Erythroblast (primary cell): ENCODE measurements at places on chromosomes 5 and 9.

DNA sequence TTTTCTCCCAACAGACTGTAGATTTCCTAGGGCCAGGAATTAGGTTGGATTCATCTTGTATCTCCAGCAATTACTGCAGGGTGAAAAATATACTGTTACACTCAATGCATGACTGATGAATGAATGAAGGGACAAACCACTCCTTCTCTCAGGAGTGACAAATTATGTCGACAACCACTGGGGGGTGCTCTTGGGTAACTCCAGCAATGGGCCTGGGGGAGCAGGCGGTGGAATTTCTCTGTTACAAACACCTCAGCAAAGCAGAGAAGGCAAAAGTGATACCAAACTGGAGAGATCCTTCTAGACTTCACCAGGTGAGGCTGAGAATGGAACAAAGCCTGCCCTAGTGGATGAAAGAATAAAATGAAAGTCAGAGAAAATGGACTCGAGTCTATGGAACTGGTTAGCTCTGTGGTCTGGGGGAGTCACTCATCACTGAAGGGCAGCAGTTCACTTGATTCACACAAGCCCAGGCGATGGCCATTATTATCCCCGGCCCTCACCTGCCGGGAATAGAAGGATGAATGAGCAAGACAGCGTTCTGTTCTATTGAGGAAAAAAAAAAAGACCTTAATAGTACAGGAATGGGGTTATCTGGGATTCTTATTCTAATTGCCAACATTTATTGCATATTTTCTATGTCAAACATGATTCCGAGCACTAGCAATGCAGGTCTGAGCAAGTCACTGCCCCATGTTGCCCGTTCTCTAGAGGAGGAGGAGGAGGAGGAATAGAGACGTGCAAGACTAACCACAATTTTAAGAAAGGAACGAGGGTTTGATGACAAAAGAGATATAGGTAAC lies 341.1 kb downstream of the ASTN2 start:
- no peak for DNase-seq

- no peak for DNase-seq
Observed at GRCh38 chr9:71098801-71099200, 22.6 kb downstream of the TRPM3 start.

DNA sequence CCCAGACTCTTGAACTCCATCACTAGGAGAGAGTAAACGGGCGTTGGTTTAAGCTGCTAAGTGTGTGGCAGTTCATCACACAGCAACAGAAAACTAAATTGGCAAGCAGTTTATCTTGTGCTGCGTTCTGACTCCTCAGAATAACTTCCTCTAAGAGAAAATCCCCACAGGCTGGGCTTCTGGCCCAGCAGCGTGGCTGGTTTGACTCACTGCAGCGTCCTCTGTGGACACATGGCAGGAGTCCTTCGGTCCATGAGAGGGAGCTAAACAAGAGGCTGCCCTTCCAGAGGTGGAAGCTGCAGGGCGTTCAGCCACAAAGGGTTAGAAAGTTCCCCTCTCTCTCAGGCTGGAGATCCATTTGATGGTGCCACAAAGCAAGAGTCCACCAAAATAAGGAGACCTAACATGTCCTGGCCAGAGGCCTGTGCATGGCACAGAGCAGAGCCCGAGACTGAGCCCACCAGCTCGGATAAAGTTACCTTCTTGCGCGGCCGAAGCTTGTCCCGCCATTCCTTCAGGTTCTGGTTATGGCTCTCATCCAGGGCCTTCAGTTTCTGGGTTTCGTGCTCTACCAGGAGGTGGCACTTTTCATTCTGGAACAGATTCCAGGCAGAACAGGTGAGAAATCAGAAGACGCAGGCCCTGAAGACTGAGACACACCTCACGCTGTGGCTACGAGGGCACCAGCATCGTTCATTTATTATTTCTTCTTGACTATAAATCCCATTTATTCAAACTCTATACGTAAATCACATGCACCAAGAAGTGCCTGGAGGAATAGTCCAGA lies 46.2 kb upstream of the FBXW11 start:
- DNase-seq, result peak; percentile 34

DNA sequence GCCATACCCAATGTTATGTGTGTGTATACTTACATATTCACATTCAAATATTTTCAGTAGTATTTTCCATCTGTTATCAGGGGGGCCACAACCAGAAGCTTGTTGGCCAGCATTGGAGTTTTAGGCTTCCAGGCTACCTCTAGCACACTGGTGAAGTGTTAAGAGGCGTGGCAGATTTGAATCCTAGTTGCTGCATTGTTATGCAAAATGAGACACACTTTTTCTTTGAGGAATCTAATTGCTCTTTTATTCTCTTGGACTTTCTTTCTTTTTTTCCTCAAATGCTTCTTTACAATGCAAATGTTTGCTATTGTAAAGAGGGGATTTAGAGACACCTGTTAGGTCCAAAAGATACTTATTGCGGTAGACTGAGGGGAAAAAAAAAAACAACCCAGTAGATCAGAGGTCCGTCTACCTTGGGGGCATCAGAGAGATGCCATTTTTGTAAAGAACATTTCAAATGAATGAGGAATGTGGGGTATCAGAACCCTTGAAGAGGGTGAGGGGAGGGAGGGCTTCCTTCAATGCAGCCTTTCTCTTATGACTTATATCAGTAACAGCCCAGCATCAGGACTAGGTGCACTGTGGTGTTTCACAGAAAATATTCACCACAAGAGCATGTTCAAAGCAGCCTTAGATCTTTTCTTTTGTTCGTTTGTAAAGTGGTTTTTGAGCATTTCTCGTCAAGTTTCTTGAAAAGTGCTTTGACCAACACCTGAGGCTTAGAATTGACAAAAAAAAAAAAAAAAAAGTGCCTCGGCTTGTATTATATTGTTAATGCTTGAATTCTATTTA lies 3.8 kb downstream of the SMARCA2 start:
- peak; percentile 44 for DNase-seq

- no peak for DNase-seq
Observed at GRCh38 chr9:37292896-37293295, 129.6 kb upstream of the GRHPR start.

GRCh38 chr9:136665111-136665703 lies 2.5 kb downstream of the EGFL7 start:
- DNase-seq, result peak; percentile 56

DNA sequence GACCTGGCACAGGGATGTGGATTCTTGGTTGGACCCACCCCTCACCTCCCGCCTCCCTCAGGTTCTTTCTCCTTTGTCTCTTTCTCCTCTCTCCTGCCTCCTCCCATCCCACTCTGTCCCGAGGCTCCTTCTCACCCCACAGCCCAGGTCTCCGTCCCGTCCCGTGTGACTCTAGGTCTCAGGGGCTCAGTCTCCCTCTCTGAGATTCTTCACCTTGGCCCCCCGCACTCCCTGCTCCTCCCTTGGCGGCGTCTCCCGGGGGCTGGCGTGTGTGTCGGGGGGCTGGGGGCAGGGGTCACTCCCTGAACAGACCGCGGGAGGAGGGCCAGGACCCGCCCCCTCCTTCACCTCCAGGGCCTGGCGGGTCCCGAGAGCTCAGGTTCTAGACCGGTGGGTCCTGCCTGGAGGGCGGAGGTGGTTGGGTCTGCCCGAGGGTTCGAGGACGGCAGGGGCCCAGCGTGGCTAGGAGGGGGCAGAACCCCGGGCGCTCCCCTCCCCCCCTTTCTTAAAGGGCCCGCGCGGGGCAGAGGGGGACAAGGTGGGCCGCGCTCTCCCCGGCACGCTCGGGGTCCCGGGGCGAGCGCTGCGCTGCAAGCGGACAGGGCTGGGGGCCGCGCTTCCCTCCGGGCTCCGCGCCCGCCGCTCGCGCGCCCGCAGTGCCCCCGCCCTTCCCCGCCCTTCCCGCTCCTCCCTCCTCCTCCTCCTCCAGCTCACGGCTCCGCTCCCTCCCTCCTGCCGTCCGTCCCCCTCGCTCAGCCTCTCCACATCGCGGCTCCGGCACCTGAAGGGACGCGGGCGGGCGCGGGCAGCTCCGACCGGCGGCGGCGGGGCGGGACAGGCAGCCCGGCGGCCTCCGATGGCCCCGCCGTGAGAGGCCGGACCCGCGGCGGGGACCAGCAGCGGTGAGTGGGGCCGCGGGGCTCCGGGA lies at the start of gene PSD2:
Gene PSD2, plus strand, starts transcription at position 735 of the 928 bp plus-strand sequence. CDS start 13,633 bp downstream, outside the sequence.
- DNase-seq, result no peak

DNA sequence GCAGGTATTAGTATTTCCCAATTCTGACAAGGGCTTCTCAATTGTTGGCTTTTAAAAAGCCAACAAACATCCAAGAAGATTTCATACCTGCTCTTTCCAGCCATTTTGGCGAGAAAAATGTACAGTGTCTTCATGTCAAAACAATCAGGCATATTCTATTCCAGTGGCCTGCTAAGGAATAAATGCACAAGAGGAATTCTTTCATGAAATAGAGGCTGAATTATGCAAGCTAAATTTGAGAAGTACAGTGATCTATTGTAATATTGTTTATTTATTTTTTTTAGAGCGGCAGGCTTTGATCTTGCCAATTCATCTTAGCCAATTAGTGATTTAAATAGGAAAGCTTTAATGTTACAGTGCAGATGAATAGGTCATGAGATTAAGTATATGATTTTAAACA lies 49.3 kb downstream of the NLN start:
- DNase-seq, result no peak

GRCh38 chr5:150068961-150069645 lies 17.3 kb downstream of the CSF1R start:
- DNase-seq, result no peak

DNA sequence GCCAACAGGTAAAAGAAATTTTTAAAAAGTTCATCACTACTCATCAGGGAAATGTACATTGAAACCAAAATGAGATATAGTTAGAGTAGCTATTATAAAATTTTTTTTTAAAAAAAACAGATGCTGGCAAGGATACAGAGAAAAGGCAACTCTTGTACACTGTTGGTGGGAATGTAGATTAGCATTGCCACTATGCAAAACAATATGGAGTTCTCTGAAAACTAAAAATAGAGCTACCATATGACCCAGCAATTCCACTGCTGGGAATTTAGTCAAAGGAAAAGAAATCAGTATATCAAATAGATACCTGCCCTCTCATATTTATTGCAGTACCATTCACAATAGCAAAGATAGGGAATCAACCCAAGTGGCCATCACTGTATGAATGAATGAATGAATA lies 44.2 kb upstream of the NIPAL4 start:
- no peak for DNase-seq

- no peak for DNase-seq
Observed at GRCh38 chr5:14730466-14730865, 65.9 kb downstream of the OTULIN start.

DNA sequence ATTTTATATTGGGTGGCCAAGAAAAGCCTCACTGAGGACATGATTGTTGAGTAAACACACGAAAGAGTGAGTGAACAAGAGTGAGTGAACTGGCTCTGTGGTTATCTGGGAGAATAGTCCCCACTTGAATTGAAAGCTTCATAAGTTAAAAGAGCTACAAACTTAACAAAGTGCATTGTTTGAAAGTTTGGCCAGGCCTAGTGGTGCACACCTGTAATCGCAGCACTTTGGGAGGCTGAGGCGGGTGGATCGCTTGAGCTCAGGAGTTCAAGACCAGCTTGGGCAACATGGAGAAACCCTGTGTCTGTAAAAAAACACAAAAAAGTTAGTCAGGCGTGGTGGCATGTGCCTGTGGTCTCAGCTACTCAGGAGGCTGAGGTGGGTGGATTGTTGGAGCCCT lies 26.9 kb downstream of the SMC2 start:
- no peak for DNase-seq

- no peak for DNase-seq
Observed at GRCh38 chr5:113122053-113122452, 145.5 kb downstream of the DCP2 start.
